ENCODE measurements at places on chromosomes 2 and 18. TPM values are rescaled to one million over a fixed set of nuclear protein-coding genes. Genes with fewer than 3 reads are reported as not detected.

DNA sequence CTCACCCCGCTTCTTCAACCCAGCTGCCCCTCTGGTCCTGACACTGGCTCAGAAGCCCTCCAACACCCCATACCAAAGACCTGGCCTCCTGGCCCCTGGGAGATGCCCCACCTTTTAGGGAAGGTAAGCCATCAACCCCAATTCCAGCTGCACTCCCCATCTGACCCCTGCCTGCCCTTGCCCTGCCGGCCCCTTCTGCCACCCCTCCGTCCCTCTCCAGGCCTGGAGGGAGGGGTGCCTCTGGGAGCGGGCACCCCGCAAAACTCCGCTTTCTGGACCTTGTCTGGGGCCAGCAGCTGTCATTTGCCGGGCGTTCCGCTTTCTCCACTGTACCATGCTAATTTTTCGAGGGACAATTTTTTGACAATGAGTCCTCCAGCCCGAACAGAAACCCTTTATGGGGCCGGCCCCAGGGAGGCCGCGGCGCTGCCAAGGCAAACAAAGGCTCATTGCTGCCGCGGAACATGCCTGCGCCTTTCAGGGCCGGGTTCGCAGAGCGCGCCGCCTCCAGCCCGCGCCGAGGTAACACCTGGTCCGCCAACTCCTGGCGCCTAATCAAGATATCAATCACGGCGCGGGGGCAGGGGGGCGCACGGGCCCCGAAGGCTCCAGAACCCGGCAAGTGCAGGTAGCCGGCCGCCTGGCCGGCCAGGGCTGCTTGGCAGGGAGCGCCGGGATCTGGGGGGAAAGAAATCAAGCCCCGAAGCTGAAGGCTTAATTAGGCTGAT is 96.0 kb downstream of the INHBB start:
- no peak for DNase-seq

DNA sequence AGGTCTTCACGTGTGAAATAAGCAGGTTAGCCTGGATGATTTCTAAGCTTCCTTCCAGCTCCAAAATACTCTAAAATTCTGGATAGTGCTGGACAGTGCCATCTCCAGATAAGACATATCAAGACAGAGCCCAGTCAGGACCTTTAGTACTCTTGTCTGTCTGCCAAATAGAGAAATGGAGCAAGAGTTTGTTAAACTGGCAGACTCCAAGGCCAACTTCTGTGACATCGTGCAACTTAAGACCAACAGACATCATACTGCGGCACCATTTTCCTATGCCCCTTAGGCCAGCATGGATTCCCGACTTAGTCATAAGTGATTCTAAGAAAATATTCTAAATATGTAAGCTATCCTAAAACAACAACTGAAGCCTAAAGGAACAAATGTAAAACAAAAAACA is 118.6 kb downstream of the RBMS1 start:
- no peak for DNase-seq

DNA sequence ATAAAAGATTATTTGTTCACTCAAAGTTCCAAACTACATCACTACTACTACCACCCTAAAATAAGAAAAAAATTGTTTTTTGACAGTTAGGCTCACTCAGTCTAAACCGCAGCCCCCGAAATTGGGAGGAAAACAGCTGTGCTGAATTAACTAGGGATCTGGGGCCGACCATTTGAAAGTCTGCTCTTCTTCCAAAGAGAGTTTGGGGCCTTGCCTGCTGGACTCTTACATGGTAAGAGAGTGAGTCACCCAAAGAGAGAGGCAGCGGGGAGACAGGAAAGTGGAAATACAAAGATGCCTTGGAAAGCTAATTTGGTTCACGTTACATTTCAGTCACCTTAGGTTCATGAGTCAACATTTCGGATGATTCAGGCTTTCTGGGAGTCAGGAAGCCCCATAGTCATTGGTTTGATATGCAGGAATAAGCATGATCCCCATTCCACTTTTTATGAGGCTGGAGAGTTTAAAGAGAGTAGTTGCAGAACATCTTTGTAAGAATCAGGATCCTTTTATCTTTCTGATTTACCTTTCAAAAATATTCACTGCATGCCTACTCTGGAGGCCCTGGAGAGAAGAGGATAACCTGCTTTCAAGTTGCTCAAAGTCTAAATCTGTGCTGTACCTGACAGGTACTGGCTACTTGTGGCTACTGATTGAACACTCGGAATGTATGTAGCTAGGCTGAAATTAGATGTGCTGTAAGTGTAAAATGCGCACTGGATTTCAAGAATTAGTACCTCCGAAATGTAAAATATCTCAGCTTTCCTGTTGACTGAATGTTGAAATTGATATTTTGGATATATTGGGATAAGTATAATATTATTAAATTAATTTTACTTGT is 995 bp upstream of the RTN4 start:
- peak; percentile 10 for DNase-seq

DNA sequence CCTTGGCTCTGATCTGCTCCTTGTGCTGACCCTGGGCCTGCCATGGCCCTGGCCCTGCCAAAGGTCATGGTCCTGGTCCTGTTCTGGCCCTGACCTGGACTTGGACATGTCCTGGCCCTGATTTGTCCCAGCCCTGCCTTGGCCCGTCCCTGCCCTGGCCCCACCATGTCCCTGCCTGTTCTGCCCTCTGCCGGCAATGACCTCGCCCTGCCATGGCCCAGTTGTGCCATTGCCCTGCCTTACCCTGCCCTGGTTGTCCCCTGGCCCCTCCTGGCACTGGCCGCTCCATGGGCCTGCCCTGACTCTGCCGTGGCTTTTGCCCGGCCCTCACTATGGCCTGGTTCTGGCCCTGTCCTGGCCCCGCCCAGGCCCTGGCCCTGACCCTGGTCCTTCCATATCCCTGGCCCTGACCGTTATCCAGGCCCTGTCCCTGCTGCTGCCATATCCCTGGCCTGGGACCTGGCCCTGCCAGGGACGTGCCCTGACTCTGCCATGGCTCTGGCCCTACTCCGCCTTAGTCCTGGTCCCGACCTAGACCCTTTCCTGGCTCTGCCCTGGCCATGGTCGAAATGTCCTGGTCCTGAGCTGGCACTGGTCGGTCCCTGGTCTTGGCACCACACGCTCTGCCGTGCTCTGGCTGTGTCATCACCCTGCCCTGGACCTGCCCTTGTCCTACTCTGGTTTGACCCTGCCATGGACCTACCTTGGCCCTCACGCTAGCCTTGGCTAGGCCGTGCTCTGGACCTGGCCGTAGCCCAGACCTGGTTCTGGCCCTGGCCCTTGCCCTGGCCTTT is 6.8 kb upstream of the ANKRD62 start:
- DNase-seq: no peak

GRCh38 chr18:11533942-11534496 is 75.4 kb upstream of the SLC35G4 start:
- no peak for DNase-seq

- no peak for DNase-seq
These were observed 152.8 kb downstream of the DSC3 start for GRCh38 chr18:30889519-30890301.

GRCh38 chr2:27086724-27087593 is at the start of gene KHK:
Gene KHK (plus strand): TSS chr2:27086772. CDS start chr2:27087260, 488 bp downstream.
- DNase-seq: no peak

DNA sequence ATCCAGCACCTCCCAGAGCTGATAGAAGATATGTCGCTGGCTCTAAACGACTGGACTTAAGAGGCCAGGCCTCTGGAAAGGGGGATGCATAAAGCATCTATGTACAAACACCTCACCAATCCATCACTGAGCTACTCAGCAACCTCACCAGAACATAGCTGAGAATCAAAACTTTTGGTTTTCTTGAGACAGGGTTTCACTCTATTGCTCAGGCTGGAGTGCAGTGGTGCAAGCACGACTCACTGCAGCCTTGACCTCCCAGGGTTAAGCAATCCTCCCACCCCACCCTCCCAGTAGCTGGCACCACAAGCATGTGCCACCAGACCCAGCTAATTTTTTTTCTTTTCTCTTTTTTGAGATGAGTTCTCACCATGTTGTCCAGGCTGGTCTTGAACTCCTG is 62.9 kb upstream of the MSH6 start:
- no peak for DNase-seq

Gene TMEM247
- not detected for total RNA-seq

Gene MBP
- total RNA-seq: 32.9 TPM

Gene DBI
- 89.7 TPM for total RNA-seq

Gene AQP12A
- total RNA-seq: not detected

Gene BMP10
- not detected for total RNA-seq
